ENCODE measurements at places on chromosomes 1 and 21.

DNA sequence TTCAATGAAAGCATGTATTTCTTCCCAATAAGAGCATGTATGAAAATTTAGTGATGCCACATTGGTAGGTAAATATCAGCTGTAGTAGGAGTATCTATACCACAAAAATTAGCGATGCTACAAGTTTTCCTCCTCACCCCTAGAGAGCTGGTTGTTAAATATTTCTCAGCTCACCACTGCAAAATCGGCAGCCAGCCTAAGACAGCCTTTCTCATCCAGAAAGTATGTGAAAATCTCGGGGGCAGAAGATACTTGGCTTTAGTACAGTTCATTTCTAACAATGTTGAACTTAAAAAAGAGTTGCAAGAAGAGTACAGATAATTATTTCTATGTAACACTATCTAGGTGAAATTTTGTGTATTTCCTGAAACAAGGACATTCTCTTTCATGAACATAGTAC lies 235.4 kb downstream of the TPR start:
- DNase-seq = no peak

GRCh38 chr1:110555807-110556470 lies 37.0 kb upstream of the KCNA10 start:
- no peak for DNase-seq

DNA sequence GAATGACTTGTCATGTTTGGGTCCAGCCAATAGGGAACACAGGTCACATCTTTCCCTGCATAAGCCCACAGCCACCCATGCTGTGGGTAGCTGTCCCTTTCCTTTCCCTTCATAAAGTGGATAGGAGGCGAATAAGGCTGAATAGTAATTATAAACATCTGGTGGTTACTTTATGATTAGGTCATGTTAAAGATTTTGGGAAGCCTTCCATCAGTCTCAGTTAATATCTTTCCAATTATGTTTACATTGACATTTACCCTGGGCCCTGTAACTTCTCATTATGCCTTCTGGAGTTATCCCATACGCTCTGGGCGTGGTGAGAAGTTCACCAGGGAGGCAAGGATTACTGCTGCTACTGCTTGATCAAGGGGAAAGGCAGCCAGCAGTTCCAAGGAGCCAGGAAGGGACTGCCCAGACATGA lies 197.2 kb downstream of the HLX start:
- no peak for DNase-seq

GRCh38 chr1:160629286-160630210 lies 17.3 kb downstream of the SLAMF1 start:
- DNase-seq = peak; percentile 48

- no peak for DNase-seq
These were observed 59.1 kb downstream of the SLC19A1 start for GRCh38 chr21:45482899-45483821.

DNA sequence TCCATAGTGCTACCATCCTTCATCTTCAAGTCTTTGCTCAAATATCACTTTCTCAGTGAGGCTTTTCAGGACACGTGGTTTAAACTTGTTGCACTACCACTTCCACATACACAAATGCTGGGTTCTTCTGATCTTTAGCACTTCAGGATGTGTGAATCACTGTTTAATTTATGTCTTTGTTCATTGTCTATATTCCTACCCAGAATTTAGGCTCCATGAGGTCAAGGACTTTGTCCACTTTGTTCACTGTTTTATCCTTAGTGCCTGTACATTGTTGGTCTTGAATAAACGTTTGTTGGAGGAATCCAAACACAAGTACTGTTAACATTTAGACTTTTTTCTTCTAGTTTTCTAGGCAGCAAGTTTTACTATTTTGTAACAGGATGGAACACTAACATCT lies 42.6 kb upstream of the RALGPS2 start:
- no peak for DNase-seq

DNA sequence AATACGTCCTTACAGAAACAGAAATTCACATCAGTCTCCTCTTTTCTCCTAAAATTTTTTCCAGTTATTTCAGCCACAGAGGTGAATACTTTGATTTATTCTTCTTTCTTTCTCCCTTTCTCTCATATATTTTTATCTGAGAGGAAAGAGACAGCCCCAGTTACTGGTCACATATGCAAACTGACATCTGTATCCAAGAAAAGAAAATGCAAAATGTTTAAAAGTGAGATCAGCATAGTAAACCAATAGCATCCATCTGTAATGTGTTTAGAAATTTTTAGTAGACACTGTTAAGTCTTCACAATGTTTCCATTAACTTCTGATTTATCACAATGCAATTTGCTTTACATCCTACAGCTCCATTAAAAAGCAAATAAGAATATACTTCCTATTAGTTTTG lies 53.5 kb downstream of the NTNG1 start:
- no peak for DNase-seq
